NCI-H1930 (cell line): ENCODE measurements at places on chromosomes 11 and 22.

DNA sequence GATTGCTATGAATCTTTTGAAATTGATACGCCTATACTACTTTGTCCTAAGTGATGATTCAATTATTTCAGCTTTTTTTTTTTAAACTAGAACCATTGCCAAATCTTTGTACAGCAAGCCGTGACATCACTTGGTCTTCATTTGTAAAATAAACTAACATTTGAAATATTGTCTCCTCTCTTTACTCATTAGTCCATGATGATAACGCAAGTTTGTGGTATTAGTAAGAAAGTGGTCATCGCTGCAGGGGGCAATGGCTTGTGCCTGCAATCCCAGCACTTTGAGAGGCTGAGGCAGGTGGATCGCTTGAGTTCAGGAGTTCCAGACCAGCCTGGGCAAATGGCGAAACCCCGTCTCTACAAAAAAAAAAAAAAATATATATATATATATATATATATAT is 12.9 kb upstream of the ARHGAP42 start:
- DNase-seq: no peak

DNA sequence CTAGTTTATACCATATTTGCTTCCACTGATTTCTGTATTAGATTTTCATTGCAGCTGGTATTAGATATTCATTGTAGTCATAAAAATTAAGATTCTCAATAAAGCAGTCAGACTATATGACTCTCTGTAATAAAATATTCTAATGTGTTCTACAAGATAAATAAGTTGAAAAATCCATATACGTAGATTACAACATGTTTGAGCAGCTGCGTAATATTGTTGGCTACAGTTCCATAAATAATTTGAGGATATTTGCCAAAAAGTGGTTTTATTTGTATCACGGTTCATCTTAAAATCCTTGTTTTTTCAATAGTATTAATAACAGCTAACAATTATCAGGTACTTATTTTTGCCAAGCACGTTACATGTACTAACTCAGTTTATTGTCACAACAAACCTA is 668.6 kb upstream of the CCDC90B start:
- no peak for DNase-seq

GRCh38 chr11:128066399-128066798 is 521.0 kb downstream of the ETS1 start:
- DNase-seq: no peak

- DNase-seq: no peak
These were observed 24.6 kb upstream of the COMT start for GRCh38 chr22:19916941-19917340.

- no peak for DNase-seq
These were observed 525.6 kb downstream of the BRD1 start for GRCh38 chr22:49302150-49302460.

DNA sequence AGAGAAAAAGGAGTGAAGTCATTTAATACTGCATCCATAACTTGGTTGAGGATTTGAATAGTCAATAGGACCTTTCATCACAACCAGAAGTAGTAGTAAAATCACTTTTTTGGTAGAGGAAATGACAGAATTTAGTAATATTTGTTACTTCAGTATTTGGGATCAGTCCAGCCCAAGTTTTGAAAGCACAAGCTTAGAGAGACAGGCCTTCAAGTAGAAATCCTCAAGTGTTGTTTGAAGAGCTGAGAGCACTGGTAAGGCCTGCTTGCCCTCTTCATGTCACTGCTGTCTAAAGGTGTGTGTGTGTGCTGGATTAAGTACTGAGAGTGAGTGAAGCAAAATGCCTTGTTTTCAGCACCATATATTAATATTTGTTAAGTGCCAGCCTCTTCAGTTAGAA is 137.3 kb downstream of the WNT11 start:
- DNase-seq: no peak

- DNase-seq: no peak
These were observed 43.8 kb downstream of the INSC start for GRCh38 chr11:15158351-15159015.

DNA sequence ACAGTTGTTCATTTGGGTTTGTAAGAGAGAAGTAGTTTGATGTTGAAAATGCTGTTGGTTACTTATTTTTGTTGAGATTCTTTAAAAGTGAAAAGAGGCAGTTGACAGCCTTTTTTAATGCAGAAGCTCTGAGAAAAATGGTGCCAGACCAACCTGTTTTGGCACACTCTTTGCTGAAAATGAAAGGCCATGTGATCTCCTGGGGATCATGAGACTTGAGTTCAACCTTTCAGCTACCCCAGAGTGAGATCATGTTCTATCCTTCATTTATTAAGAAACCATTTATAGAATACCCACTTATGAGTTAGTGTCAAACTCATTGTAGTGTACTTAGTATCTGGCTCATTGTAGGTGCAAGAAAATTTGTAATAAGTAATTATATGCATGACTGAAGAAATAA is 196.2 kb downstream of the MAML2 start:
- DNase-seq: no peak

DNA sequence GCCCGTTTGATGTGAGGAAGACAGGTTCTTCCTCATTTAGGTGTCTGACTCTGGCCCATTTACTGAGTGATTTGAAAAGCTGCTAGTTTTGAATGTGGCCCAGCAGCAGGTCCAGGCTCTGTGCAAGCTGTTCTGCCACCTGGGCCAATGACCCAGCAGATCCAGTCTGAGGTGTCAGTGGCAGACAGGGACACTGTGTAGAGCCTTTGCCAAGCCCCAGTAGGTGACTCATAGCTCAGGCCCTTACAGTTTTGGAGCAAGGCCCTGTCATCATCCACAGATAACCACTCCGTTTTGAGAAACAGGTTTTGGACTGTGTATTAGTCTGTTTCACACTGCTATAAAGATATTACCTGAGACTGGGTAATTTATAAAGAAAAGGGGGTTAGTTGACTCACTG is 23.9 kb downstream of the TSPAN32 start:
- no peak for DNase-seq
